ENCODE measurements at places on chromosomes 4 and X.

GRCh38 chrX:84322083-84322827, 134.3 kb upstream of the RPS6KA6 start:
- DNase-seq = no peak

GRCh38 chr4:3637326-3638016, 105.2 kb upstream of the LRPAP1 start:
- no peak for DNase-seq

DNA sequence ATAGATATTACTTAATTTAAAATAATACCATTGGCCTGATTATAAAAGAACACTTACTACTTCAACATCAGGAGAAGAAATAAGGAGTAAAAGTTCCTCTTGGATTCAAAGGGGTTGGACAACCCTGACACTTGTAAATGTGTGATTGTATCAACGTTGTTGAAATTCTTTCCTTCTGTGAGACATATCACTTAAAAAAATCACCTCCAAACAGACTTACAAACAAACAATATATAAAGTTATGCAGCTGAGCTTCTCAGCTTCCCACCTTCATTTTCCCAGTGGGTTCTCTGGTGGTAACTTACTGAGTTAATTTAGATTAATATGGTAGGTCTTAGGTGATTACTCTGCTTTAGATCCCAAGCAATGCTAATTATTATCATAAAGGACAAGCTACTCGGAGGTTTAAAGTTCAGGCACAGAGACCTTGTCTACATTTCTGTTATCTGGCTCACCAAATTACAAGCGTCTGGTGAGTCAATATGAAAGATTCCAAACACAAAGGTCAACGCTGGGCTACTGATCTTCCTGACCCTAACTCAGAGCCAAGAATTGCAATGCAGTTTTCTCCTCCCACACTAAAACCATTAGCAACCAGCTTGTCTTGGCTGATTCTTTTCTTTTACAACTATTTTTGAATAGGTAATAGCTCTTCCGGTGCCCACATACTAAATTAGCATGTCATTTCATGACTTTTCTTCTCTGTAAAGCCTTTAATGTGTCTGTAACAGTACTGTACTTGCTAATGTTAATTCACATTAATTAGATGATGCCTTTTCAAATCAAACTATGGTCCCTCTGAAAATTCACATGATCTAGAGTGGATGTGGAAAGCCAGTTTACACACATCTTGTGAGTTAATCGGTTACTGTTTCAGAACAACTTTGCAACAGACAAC, 157.6 kb downstream of the RASL11B start:
- no peak for DNase-seq

- no peak for DNase-seq
Observed at GRCh38 chr4:137226900-137227299, 305.4 kb downstream of the PCDH18 start.

- DNase-seq = no peak
Observed at GRCh38 chr4:136637071-136637777, 895.1 kb downstream of the PCDH18 start.

- no peak for DNase-seq
Observed at GRCh38 chr4:42150653-42151567, 1.5 kb downstream of the BEND4 start.

- no peak for DNase-seq
Observed at GRCh38 chr4:72031868-72032608, at the start of gene NPFFR2. Gene NPFFR2 (plus strand): TSS chr4:72032000. CDS start chr4:72128592, 96,592 bp downstream.

DNA sequence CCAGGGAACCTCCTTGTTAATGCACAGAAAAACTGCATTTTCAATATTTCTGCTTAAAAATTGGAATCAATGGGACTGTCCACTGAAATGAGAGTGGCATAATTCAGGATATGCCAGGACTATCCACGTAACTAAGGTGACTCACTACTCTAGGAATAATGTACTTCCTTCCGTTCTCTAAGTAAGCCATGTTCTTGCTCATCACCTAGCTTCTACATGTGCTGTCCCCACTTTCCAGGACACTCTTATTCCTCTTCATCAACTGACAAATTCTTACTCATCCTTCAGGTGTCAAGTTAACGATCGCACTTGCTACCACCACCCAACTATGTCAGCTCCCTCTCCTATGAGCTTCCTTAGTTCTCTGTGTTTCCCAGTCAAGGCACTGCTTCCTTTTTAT, 342.8 kb upstream of the F9 start:
- DNase-seq = no peak

DNA sequence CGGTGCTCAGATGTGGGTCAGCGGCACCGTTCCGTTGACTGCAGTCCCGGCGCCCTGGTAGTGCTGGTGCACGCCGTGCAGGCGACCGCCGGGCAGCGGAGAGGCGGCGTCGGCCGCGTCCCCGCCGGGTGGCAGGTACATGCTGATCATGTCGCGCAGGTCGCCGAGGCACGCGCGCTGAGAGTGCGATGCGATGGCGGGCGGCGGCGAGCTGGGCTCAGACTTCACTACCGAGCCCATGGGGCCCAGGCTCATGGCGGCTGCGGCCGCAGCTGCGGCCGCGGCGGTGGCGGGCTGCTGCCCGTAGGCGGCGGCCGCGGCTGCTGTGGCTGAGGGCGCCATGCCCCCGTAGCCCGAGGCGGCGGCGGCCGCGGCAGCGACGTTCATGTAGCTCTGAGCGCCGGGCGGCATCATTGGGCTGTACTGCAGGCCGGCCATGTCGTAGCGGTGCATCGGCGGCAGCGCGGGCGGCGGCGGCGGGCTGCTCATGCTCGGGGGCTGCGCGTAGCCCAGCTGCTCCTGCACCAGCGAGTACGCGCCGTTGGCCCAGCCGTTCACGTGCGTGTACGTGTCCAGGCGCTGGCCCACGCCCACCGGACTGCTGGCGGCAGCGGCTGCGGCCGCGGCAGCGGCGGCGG, 1.0 kb downstream of the SOX3 start:
- no peak for DNase-seq

DNA sequence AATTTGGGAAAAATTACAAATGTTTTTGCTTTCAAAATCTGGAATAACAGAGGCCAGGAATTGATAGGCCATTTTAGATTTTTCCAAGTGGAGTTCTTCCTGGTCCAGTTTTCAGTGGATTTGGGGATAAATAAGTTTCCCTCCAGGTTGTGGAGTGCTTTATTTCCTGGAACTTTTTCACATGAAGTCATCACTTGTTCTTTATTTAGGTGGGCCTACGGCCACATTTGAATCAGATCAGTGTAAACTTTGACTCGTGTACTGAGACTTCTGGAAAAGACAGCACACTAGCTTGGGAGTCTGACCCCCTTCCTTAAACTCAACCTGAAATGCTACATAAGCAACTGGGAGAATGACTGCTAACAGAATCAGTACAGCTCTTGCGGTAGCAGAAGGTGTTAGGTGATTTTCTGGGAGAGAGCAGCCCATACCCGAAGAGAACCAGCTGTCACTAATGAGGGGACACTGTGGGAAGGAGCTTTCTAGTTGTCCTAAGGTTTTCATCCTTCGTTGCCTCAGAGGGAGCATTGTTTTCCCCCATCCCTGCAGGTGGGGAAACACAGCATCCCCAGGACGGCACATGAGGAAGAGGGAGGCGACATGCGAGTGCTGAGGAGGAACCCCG, 235.2 kb upstream of the FAT1 start:
- DNase-seq = no peak

DNA sequence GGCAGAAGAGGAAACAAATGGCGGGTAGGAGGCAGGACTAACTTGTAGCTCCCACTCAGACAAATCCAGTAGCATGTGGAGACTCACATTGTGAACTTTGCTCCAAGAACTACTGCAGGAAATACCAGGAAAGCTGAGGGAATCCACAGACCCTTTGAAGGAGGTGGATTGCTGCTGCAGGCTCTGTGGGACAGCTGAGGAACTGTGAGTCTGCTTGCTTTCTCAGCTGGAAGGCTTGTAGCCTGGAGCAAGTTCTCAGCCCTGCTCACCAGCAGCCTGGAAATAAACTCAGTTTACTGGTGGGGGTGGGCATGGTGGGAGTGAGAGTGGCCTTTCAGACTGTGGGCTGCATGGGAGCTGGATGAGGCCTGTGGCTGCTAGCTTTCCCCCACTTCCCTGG, 16.0 kb downstream of the RTL3 start:
- no peak for DNase-seq

- DNase-seq = no peak
Observed at GRCh38 chr4:84126061-84126787, 372.9 kb downstream of the NKX6-1 start.

DNA sequence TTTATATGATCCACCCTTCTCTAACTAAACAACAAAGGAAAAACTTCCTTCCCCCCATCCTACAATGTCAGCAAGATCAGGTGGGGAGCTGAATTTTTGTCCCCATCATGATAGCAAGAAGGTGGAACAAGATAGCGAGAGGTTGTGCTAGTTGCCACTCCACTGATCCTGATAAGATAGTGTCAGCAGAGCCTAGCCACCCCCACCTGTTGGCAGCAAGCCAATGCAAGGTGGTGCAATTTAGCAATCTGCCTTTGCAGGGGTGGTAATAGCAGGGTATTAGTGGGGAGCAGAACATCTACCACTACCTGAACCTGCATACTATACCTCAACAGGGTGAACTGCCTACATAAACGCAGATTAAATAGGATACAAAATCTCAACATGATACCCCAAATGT, 80.2 kb upstream of the MAMLD1 start:
- no peak for DNase-seq

DNA sequence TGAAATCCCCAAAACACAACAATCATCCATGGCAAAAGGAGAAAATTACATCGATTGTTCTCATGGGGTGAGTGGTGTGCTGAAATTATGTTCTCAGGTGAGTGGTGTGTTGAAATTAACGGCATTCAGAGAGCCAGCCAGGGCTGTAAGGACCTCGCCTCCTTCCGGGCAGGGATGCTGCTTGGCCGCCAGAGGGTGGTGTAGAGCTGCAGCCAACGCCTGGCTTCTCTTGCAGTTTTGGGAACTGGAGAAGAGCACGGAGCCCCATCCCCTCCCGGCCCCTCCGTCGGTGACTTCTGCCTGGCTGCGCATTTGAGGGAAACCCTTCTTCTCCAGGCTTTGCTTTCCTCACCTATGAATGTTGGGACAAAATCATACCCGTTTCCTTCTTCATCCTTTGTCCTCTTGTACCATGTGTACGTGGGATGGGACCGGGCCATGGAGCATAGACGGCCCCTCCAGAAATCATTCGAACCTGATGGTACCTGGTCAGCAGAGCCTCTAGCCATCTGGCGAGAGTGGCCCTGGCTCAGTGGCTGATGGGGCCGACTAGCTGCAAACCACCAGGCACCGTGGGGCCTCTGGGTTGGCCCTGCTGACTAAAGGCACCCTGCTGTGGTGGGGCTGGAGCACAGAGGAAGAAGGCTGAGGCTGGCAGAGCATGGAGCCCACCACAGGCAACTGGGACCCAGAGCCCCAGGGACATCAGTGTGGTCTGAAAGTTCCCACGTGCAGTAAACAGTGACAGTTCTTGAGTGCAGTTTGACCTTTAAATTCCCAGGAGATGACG, 28.4 kb downstream of the TRMT44 start:
- DNase-seq = no peak

DNA sequence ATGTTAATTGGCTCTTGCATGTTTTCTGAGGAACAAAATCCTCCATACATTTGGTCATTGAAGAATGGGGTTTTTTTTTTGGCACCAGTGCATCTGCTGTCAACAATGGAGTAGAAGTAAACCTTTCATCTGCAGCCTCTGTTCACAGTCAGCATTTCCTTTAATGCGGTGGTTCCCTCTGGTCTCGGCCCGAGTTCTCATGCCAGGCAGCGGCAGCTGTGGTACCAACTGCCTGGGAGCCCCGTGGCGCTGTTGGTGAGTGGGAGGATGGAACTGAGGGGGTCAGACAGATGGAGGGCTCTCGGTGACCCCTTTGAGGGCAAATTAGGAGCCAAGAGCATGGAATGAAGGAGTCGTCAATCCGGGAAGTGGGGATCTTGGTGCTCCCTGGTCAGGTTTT, 114.7 kb downstream of the AFF1 start:
- no peak for DNase-seq

GRCh38 chr4:149795256-149795655, 20.4 kb downstream of the IQCM start:
- DNase-seq = no peak

- DNase-seq = no peak
Observed at GRCh38 chrX:53284684-53285447, 3.5 kb upstream of the IQSEC2 start.

DNA sequence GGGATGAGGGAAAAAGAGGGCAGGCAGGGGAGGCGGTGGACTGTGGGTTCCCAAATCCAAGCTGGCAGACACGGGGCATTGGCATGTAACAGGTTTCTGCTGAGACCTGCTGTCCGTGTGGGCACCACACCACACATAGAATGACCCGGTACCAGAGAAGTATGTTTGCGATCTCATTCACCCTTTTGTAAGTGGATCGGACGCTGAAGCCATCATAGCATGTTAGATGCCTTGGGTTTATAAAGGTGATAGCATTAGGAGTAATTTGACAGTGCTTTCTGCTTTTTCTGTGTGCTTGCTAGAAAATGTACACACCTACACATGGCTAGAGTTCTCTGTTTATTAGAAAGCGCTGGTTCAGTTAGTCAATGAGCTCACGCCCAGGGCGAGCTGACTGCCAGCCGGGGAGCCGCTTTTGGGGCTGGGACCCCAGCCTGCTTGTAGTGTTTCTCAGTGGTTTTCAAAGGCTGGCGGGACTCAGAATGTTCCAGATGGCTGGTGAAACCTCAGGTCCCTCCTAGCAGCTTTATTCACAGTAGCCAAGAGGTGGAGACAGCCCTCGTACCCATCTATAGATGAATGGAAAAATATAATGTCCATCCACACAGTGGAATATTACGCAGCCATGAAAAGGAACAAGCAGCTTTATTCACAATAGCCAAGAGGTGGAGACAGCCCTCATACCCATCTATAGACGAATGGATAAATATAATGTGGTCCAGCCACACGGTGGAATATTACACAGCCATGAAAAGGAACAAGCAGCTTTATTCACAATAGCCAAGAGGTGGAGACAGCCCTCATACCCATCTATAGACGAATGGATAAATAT, 579 bp downstream of the IL3RA start:
- DNase-seq = no peak

- DNase-seq = no peak
Observed at GRCh38 chrX:78384486-78384885, 57.1 kb upstream of the CYSLTR1 start.

DNA sequence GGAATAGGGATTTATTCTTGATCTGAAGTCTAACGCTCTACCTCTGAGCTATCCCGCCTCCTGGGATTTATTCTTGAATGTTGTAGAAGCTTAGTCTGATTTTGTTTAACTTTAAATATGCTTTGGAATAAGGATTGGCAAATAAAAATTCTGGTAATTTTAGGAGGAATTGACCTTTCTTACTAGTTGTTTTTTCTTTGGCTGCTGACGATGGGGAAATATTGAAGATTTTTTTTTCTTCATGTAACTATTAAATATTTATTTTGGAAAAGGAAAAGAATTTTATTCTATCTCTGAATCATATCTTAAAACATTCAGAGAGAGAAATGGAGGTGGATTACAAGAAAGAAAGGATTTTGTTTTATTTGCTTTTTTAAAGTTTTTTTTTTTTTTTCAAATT, 122.9 kb downstream of the PDLIM5 start:
- no peak for DNase-seq
